ENCODE measurements at places on chromosomes 12 and 14. TPM values are rescaled to one million over a fixed set of nuclear protein-coding genes. Genes with fewer than 3 reads are reported as not detected.

DNA sequence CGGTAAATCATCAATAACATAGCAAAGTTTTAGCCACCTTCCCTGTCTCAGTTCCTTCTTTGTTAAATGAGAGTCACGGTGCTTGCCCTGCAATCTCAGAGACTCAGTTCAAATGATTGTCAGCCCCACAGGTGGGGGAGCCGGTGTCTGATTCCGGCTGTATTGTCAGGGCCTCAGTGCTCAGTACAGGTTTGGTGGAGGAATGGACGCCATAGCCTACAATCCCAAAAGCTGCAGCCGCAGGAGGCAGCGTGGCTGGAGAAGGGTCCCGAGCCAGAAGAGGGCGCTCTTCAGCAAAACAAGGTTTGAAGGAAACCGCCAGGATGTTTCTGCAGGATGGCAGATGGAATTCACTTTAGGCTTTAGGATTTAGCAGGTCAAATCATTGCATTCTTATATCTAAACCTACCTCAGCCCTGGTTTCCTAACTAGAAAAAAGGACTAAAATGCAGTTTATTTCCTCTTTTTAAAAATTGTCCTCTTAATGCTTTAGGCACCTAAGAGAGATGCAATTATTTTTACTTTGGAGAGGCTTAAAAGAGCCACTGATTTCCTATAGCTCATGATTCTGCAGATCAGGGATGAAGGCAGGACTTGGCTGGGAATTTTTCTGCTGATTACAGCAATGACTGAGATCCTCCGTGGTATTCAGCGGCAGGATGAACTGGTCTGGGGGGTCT is 29.2 kb downstream of the FOS start:
- H3K36me3 ChIP-seq: no peaks in the 10 kb centered on the region
- no peak overlapping the region for H3K4me3 ChIP-seq
- H3K27ac ChIP-seq: no peak overlapping the region
- DNase-seq: peak; percentile 81
- H3K27me3 ChIP-seq: no peaks in the 10 kb centered on the region

DNA sequence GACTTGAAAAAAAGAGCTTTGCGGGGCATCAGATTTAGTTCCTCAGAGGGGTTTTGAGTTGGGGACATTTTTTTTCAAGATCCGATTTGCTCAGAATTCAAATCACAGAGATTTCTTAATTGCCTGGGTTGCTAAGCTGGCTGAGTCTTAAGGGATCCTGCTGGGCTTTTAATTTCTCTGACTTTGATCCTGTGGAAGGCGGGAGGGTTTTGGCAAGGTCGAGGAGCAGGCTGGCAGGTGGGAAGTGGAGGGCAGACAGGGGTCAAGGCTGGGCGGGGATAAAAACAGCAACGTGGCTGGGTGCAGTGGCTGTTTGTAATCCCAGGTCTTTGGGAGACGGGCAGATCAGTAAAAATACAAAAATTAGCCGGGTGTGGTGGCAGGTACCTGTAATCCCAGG is 33.5 kb upstream of the CCDC63 start:
- H3K27me3 ChIP-seq: no peaks in the 10 kb centered on the region
- DNase-seq: no peak
- no peak overlapping the region for H3K27ac ChIP-seq
- H3K36me3 ChIP-seq: no peaks in the 10 kb centered on the region
- H3K4me3 ChIP-seq: no peak overlapping the region
- peaks cover 7% of the 10 kb centered on the region for H3K4me1 ChIP-seq

DNA sequence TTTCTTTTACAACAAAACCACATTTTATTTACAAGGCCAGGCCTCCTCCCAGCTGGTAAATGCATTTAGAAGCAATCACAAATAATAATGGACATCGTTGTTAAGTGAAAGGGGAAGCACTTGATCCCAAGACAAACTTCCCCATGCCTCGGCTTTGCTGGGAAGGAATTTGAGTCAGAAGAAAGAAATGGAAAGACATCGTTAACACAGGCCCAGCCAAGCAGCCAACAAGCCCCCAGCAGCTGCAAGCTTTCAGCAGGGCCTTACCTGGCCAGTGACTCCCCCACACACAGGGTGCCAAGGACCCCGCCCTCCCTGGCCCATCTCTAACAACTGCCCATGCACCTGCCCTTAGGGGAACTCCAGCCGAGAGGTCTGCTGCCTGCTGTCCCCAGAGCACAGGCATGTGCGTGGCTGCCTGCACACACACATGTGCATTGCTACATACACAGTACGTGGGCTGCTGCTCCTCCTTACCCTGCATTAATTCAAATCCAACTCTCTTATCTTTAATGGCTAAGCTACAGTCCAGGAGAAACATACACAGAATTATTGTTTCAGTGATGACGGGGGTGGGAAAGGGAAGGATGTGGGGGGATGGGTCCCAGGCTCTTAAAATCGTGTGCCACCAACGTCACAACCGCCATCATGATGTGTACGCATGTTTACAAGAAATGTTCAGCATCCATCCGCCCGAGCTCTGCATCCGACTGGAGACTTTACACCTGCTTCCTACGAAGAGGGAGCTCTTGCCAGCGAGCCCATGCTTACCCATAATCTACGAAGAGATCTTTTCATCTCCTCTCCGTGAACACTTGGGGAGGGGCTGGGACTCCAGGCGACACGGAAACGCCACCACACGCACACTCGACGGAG is 9.8 kb downstream of the BCL11B start:
- DNase-seq: peak; percentile 73
- H3K27me3 ChIP-seq: no peaks in the 10 kb centered on the region
- peak overlapping the region; percentile 94 for H3K4me3 ChIP-seq
- H3K36me3 ChIP-seq: peaks cover 8% of the 10 kb centered on the region

SLC5A8 gene
- not detected for total RNA-seq

CREBL2 gene
- 32.7 TPM for total RNA-seq

DNA sequence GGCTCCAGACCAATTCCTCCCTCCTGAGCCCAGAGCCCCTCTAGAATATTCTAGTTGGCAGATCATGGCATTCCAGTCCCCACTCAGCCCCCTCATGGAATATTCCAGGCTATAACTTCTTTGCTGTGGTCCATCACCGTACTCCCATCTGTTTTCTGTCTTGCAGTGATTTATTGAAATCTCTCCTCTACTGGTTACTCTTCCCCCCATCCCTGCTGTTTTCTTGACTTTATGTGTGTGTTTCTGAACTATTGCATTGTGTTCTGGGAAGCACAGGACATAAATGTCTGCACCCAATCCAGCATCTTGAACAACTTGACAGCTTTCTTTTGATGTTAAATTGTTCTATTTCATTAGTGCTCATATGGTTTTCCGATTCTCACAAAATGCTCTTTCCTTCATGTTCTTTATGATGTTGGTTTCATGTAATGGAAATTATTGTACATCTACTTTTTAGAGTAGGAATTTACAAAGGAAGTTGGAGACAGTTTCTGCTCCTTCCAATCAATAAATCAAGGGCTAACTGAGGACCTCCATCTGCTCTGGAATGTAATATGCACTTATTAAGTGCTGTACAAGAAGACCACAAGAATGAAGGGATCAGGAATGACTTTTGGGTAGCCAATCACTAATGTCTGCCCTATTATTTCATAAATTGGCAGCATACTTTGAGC is 26.3 kb downstream of the PDE6H start:
- DNase-seq: no peak
- H3K4me1 ChIP-seq: peaks cover 15% of the 10 kb centered on the region
- no peak overlapping the region for H3K4me3 ChIP-seq
- peaks cover 18% of the 10 kb centered on the region for H3K27me3 ChIP-seq
- no peaks in the 10 kb centered on the region for H3K36me3 ChIP-seq

Measured in activated T-cell treated with anti-CD3 and anti-CD28 coated beads, Interleukin-2, amount 50 U/mL, for 72 hours (primary cell).